ENCODE measurements at places on chromosomes 3 and 15. TPM values are rescaled to one million over a fixed set of nuclear protein-coding genes. Genes with fewer than 3 reads are reported as not detected.

The FHIT gene
- 8.3 TPM for total RNA-seq

The APBA2 gene
- not detected for total RNA-seq

The SPRED1 gene
- 10.4 TPM for total RNA-seq

The ALPK3 gene
- 0.43 TPM for total RNA-seq

The IL5RA gene
- total RNA-seq, result 0.23 TPM

The STRA6 gene
- 2.1 TPM for total RNA-seq

The CDC25A gene
- 35.5 TPM for total RNA-seq

The MEX3B gene
- total RNA-seq, result 0.34 TPM

The HESX1 gene
- total RNA-seq, result 1.5 TPM

The IGSF10 gene
- total RNA-seq, result 2.6 TPM

The ZMYND10 gene
- total RNA-seq, result 0.23 TPM

GRCh38 chr15:68417051-68417450 is 14.9 kb downstream of the ITGA11 start:
- no peak for DNase-seq

DNA sequence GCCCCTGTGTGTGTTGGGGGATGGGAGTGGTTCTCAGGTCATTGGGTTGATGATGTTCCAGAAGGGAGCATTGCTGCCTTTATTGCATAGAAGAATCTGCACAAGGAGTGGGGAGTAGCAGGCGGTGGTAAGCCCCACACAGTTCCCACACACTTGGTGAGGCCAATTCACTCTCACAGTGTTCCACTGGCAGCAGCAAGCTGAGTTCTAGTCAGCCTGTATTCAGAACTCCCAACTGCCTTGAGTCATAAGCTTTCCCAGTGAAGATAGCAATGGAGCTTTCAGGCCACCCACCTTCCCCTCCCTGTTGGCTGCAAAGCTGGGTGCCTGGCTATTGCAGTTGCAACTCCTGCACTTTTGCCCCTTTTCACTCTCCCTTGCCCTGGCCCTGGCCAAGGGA is 181.1 kb upstream of the RBMS3 start:
- no peak for DNase-seq

- DNase-seq, result no peak
Observed at GRCh38 chr3:32758375-32758753, 59.4 kb upstream of the TRIM71 start.

- no peak for DNase-seq
Observed at GRCh38 chr3:196365736-196366135, 27.5 kb upstream of the TM4SF19 start.

- DNase-seq, result no peak
Observed at GRCh38 chr3:12946649-12947316, 105.4 kb upstream of the RPL32 start.

GRCh38 chr15:31345606-31346366 is 19.2 kb downstream of the KLF13 start:
- DNase-seq, result no peak

DNA sequence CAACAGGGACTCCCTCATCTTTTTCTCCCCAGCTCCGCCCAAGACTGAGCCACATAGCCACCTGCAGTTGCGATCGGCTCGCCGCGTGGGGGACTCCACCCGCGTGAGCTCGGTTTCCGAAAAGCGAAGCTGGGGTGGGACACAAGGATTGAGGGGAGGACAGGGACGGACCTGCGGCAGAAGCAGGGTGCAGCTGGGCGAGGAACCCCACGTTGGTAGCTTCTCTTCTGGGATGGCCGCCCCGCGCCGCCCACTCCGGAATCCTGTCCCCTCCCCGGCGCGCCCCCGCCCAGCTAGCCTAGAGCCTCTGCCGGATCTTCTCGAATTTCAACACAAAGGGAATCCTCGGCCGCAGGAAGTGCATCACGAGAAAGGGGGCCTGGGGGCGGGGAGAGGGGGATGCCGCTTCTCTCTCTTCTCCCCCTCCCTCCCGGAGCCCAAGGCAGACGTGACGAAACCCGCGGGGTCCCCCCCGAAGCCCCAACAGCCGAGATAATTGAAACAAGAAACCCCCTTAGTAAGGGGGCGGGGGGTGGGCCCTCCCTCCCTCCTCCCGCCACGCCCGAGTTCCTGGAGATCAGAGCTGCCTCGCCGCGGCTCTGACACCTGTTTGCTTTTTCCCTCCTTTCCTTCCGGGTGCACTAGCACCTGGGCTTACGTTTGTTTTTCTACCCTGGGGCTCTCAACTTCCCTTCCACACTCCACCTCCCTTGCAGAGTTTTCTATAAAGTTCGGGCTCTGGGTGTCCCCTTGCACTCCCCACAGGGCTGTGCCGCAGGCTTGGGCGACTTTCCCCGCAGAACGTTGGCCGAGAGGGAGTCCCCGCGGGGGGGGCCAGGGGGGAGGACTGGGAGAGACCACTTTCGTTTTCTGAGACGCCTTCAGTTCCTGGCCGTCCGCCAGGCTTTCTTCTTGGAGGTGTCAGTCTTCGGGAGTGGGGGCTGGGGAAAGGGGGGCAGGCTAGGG is 1.3 kb upstream of the KCNH8 start:
- DNase-seq, result peak; percentile 80

DNA sequence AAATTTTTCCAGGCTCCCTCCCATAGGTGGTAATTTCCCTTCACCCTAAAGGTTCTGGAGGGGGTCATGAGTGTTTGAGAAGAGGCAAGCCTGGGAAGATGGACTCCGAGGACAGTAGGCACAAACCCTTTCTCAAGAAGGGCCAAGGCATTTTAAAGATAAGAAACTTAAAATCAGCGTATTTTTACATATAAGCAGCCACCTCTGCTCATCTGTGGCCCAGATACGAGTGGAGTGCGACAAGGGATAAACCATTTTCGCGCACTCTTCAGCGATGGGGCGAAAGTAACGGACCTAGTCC is 539 bp downstream of the RASSF1 start:
- no peak for DNase-seq

DNA sequence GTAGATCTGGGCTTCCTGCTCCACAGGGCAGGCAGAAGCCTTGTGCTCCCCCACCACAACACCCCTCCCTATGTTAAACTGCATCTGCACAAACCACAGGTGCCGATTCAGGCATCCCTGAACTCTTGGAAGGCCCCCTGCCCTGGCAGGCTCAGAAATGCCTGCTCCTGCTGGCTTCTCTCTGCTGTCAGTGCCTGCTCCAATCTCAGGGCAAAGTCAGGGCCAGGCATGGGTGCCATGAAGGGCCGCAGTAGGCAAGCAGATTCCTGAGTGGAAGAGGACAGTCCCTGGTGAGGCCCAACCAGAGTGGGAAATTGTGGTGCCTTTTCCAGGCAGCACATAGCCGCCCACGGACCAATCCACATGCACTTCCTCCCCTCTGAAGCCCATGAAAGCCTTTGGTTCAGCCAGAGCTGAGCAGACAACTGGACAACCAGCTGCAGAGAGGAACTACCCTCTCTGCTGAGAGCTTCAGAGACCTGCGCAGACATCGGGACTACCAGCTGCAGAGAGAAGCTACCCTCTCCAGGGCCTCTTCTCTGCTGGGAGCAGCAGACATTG is 13.6 kb downstream of the PRR20G start:
- no peak for DNase-seq

- DNase-seq, result no peak
Observed at GRCh38 chr3:169602482-169602881, 61.0 kb downstream of the MECOM start.

DNA sequence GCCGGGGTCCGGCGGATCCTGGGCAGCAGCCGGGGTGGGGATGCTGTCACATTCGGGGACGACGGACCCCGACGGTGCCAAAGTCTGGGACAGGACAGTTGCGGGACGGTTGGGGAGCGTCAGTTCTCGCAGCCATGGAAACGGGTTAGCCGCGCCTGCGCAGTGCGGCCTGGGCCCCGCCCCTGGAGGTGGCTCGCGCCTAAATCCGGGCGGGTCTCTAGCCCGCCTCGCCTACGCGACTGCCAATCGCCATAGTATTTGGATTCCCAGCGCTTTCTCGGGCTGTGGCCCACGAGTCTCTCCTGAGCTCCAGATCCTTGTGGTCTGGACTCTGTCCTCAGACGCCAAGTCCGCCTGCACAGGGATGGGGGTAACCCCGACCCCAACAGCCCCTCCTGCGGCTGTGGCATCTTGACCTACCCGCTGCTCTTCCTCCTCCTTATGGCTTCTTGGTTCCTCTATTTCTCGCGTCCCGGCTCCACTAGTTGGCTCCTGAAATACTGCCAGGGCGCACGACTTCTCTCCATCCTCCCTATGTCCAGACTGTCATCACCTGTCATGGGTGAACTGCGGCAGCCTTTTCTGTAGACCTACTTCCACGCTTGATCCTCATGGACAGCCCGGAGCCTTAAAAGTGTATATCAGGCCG is at the start of gene ZMYND10:
Gene ZMYND10, minus strand, starts transcription at position 147 of the 649 bp plus-strand sequence. CDS start 153 bp downstream, outside the sequence.
- peak; percentile 68 for DNase-seq

DNA sequence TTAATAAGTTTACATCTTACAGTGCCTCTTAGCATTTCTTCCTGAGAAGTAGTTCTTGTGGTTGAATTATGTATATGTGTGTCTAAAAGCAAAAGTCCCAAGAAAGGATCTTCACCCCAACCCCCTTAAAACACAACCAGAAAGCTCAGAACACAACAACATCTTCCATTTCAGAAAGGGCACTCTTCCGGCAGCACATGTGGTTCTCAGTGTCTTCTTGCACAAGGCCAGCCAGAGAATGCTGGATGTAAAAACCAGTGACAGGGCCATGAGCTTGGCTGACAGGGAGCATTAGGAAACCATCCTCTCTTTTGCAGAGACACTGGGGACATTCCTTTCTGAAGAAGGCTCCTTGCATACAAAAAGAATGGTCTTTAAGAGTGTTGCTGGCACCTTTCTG is 45.0 kb downstream of the EEFSEC start:
- DNase-seq, result no peak

GRCh38 chr3:168249205-168249549 is 153.5 kb upstream of the GOLIM4 start:
- no peak for DNase-seq

DNA sequence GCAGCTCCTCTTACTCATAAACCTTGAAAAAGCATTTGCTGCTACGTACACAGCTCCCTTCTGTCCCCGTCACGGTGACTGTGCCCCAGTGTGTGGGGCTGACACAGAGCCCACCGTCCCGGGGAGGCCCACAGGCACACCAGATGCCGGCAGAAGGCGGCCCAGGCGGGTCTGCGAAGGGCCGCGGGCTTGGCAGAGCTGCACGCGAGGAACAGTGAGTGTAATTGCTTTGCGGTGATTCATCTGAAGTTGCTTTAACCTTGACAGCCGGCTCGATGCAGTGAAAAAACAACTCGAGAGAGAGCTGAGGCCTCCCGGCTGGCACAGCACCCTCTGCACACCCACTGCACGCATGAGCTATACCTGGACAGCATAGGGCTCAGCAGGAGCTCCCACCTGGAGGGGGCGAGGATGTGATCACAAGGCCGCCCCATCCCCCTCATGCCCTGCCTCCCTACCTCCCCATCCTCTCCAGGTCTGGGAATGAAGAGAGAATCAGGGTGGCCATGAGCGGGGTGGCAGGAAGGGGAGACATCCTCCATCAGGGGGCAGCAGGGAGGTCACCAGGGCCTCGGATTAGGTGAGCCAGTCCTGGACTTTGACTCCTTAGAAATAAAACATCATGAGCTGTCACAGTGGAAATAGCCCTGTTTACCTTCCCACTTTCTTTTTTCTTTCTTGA is 172.7 kb downstream of the MEGF11 start:
- DNase-seq, result peak; percentile 51

DNA sequence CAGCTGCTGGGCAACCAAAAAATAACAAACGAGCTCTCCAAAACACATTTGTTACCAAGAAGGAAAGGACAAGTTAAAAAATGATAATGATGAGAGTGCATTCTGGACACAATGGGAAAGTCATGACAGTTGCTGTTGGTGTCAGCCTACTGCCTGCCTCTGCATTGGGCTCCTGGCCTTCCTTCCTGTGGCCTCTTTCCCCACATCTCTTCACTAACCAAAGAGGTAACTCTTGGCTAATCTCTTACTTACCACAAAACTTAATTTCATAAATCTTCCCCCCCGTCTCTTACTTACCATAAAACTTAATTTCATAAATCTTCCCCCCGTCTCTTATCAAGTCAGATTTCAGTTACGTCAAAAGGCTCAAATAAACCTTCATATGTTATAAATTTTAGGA is 58.6 kb downstream of the AGTR1 start:
- no peak for DNase-seq

GRCh38 chr3:9826815-9827573 is 16.8 kb downstream of the RPUSD3 start:
- no peak for DNase-seq

DNA sequence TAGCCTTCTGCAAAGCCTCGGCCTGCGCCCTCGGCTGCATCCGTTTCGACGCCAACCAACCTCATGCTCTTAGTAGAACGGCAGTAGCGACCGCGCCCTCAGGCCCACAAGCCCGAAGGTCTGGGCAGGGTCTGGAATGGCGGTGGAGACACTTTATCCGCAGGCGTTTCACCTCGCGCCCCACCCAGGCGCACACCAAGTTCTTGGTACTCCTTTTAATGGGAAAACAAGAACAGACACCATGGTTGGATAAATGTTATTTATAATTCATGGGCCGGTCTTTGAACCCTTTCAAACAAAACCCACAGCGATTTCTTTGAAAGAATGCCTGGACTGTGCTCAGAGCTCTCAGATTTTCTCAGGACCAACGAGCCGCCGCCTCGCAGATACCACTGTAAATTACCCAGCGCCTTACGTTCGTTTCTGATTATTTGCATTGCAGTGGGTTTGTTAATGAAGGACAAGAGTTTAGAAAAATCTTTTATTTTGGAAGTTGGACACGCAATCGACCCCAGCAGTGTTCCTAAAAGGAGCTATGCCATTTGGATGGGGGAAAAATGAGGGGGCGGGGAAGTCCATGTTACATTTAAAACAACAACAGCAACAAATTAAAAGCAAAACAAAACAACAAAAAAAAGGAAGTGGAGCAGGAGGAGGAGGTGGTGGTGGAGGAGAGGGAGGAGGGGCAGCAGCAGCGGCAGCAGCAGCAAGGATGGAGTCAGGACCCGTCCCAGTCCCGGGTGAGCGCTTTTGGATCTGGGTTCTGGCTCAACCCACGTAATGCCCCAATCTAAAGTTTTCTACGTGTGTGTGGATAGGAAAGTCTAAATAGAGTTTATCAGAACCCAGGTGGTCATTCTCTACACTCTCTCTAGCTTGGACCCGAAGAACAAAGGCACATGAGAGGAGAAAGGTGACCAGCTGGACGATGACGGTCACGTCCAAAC is 993 bp upstream of the ISL2 start:
- no peak for DNase-seq

DNA sequence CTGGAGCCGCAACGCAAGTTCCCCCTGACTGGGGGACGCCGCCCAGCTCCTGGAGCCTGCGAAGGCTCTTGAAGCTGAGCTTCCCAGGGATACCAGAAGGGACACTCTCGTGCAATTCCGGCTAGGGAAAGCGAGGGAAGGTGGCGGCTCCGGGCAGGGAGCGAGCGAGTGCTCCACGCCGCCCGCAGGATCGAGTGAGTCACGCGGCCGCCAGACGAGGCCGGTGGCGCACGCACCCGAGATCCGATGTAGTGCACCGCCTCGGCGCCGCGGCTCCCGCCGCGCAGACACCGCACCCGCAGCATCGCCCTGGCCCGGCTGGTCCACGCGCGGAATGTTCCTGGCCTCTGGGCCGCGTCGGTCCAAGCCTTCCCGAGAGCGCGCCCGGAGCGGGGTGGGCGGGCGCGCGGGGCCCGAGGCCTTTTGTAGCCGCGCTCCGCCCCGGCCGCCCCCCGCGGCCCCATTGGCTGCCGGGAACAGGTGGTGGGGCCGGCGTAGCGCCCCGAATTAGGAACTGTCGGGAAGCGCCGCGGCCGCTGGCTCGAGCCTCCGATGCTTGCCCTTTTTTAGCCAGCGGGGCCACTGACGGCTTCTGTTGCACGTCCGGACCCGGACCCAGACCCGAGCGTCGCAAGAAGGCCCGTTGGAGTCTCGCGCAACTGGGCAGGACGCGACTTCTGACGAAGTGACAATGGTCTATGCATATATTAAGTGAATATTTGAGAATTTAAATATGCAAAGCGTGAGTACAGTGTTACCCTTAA is at the start of gene GATM:
Gene GATM, minus strand, starts transcription at position 396 of the 764 bp plus-strand sequence. Its CDS starts 91 bp downstream, at position 305.
- no peak for DNase-seq

Measured in Caco-2 (cell line).